AG04449 (cell line): ENCODE measurements at places on chromosomes 4 and X.

- DNase-seq = no peak
Measured at GRCh38 chr4:46123913-46124755, at the start of gene GABRG1. Gene GABRG1 (minus strand): TSS chr4:46124054. CDS start chr4:46123913, 141 bp downstream.

GRCh38 chrX:110006821-110007375 is 4.0 kb downstream of the TMEM164 start:
- DNase-seq = no peak

DNA sequence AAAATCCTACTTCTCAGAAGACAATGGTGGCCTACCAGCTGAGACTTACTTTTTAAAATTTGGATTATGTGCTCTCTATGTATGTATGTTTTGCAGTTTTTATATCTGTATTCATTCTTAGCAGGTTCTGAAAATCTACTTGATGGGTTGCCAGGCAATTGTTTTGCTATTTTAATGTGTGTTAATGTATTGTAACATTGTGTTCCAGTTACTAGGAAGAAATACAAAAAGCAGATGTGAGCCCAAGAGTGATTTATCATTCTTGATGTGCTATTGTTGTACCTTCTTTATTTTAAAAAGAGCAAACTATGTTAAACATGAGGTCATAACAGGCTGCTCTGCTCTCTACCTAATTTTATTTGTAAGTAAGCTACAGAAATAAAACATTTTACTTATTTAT is 81.9 kb downstream of the REPS2 start:
- DNase-seq = no peak

GRCh38 chr4:136935305-136935704 is 597.0 kb downstream of the PCDH18 start:
- DNase-seq = no peak

DNA sequence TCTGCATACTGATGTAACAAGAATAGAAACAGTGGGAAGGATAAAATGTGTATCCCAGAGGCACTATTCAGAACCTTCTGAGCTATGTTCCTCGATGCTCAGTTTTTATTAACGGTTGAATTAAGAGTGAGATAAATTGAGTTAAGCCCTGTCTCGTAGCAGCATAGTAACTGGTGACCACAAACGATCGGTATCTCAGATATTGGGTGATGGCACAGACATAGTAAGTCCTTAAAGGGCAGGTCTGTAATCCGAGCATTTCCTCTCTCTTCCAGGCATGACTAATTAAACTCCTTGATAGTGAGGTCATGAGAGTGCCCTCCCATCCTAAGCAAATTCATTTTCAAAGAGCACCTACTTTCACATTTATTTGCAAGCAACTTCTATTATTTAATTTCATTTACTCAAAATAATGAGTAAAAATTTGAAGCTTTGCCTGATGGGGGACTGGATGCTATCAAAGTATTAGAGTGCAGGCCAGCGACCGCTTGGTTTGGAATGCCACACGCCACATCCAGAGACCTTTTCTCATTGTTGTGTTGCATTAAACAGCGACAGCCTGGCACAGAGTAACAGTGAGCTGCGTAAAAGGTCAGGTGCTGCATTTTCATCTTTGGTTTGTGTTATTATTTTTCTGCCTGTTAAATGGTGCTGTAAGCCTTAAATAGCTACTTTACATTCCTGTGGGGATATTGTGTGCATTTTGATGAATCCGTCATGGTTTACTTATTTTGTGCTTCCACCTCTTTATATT is 101.9 kb downstream of the PCDH7 start:
- no peak for DNase-seq

DNA sequence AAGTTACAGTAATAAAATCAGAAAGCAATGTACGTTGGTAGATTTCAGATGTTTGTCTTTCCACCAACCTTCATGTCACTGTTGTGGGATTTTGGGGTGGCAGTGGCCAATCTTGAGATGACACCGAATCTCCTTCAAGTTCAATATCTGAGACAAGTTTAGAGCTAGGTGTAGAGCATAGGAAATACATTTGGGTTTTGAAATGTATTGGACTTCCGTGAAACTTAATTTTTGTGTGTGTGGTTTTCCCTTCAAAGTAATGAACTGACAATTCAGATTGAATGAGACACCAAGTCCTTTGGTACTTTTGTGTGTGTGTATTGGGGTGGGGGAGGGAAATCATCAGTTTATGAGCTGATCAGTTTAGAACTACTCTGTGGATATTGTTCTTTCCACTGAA is 1.8 kb downstream of the WDR44 start:
- no peak for DNase-seq

- DNase-seq = no peak
Measured at GRCh38 chr4:74152836-74153235, 5.1 kb upstream of the MTHFD2L start.

DNA sequence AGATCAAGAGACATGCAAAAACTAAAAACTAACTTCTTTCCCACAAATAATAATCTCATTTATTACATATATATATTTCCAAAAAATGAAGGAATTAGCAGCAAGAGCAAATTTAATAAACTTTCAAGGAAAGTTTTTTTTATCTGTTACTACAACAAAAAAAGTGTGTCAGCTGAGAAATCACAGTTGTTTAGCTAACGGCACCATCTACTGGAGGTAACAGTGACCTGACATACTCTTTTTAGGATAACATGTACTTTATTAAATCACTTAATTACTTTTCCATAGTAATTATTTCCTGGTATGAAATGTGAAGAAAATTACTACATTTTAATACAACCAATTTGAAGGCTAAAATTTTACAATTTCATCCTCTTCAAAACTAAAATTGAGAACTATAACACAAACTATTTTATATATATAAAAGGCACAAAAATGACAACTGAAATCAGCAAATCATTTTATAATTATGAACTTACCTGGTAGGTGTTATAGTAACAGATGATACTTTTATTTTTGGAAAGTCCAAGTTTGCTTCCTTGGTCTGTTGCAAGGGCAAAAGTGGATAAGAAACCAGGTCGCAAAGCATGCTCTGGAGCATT is 9.1 kb downstream of the LAMTOR3 start:
- DNase-seq = no peak

GRCh38 chr4:144716778-144717177 is 70.8 kb downstream of the HHIP start:
- DNase-seq = no peak

DNA sequence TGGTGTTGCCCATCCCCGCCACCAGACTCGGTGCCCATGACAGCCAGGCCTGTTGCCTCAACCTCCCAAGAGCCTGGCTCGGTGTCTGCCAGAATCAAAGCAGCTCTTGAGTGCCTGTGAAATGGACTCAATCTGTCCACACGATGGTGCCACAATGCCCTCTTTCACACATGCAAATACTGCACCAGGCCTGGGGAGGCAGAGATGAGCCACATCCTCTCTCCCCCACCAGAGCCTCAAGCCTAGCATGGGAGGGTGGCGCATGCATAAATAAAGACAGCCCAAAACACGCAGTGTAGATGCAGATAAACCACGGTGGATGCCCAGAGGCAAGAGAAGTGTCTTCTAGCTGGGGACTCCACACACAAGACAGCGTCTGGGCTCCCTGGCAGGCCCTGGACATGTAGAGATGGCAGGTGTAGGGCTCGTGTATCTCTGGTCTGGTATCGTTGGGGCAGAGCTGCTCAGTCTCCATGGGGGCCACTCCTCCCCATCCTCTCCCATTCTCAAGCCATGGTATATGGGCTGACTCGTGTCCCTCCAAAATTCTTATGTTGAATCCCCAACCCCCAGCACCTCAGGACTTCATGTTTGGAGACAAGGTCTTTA is 65.6 kb downstream of the JAKMIP1 start:
- DNase-seq = no peak

GRCh38 chrX:153966841-153967535 is 4.6 kb downstream of the HCFC1 start:
- no peak for DNase-seq

DNA sequence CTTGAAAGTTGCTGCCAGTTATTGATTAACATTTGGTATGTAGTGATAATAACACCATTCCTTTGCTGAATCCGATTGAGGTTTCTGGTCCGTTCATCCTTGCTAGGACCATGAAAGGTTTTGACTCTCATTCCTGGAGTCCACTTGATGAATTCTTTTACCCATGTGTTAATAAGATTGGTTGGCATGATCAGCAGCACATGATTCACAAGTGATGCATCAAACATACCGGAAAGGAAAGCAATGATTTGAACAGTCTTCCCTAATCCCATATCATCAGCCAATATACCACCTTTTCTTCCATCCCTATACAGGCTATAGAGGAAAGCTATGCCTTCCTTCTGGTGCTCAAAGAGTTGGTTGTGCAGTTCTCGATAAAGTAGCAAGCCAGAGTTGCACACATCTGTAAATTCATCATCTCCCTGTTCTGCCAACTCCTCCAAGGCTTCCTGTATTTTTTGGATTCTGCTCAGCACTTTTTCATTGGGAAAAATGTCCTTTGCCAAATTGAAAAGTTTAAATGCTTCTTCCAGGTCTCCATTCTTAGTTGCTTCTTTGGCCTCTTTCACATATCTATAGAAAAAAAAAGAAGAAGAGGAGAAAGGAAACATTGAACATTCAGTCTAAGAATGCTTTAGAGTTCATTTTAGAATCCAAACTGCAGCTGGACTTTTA is 26.7 kb downstream of the PIN4 start:
- no peak for DNase-seq

DNA sequence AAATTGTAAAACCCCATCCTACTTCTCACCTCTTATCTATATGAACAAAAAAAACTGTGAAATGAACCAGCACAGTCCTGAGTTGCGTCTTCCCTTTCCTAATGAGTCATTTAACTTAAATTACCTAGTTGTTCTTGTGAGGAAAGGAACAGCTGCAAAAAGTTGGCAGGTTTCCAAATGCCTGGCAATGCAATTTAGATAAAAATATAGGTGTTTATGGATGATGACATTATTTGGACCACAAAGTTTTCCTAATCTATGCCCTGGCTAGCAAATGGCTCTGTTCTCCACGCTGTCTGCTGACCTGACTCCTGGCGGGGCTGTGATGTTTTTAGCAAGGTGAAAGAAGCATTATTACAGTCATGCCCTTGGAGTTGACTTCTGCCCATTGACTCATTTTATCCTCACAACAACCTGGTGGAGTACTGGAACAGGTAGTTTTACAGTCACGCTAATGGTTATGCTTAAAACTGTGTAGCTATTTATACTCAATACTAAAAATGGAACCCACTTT is 29.8 kb upstream of the RELL1 start:
- no peak for DNase-seq

GRCh38 chrX:47529548-47529947 is 31.5 kb upstream of the ARAF start:
- no peak for DNase-seq

- no peak for DNase-seq
Measured at GRCh38 chr4:174752026-174752425, 77.0 kb downstream of the GLRA3 start.

- DNase-seq = no peak
Measured at GRCh38 chr4:159562366-159562765, 459.5 kb downstream of the RAPGEF2 start.

DNA sequence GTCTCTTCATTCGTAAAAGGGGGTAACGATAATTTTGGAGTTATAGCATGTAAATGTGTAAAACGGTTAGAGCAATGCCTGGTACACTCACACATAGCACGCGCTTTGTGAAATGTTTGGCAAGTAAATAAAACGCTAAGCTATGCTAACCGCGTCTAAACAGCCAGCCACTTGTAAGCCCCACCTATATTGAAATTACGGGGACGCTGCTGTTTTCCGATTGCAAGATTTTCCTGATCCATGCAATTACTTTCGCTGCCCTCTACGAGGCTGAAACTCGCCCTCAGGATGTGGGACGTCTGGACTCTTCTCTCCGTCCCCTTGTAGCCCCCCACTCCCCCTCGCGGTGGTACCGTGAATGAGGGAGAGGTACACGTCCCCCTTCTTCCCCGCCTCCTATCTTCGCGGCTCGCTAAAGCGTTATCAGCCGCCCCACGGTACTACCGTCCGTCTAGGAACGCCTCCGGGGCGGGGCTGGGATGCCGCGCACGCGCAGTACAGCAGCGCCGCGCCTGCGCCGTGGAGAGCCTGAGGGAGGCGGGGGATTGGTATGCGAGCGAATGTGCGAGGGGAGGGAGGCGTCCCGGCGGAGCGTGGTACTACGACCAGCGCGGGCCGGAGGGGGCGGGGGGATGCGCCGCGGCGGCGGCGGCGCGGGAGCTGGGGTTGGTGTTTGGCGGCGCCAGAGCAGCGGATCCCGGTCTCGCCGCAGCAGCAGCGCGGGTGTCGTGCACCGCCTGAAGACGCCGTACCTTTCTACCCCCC is at the start of gene STIM2:
Gene STIM2 (plus strand): TSS at position 685 of the 765 bp plus-strand sequence.
- peak; percentile 62 for DNase-seq

DNA sequence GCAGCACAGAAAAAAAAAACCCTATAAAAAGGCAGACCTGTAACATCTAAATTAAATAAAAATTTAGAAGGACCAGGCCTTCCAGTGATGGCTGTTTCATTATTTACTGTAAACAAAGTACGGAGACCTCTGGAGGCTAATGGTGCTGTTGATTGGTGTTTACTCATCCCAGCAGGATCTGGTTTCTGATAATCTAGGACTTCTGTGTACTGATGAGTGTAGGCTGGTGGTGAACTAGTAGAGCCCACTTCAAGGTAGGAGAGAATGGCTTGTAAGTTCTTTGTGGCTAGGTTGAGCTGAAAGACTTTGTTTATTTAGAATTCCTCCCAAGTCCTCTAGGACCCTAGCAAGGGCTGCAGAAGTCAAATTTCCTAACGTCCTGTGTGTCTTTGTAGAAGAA is 398.1 kb upstream of the PITX2 start:
- DNase-seq = no peak

DNA sequence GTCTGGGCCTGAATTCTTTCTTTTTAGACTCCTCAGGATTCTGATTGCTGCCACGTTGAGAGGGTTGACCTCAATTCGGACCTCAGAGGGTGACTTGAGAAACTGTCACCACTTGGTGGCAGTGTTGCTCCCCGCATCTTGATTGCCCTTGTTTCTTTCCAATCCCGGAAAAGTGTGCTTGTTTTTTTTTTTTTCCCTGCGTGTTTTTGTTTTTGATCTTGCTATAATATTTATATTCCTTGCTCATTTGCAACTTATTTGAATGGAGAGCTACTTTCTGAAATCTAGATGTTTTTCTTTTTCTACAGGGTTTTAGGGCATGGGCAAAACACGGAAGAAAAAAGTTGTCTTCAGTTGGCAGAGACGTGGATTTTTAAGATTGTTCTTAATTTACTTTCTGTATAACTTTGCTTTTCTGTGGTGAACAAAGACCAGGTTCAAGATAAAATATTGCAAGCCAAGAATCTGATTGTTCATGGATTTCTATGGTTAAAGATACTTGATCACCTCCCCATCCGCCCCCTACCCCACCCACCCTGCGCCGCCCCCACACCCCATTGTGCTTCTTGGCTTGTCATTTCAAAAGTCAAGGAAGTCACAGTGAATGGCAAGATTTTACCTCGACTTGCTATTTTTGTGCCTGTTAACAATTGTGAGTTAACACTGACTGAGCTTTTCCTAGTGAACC is 102.0 kb downstream of the PTTG2 start:
- DNase-seq = no peak

- DNase-seq = no peak
Measured at GRCh38 chr4:163500586-163500985, 6.1 kb downstream of the TMA16 start.

- DNase-seq = no peak
Measured at GRCh38 chr4:78222575-78223186, 165.6 kb downstream of the FRAS1 start.

- DNase-seq = no peak
Measured at GRCh38 chr4:130238121-130238520, 1142.2 kb downstream of the C4orf33 start.
